ENCODE measurements at places on chromosomes 7 and 10.

DNA sequence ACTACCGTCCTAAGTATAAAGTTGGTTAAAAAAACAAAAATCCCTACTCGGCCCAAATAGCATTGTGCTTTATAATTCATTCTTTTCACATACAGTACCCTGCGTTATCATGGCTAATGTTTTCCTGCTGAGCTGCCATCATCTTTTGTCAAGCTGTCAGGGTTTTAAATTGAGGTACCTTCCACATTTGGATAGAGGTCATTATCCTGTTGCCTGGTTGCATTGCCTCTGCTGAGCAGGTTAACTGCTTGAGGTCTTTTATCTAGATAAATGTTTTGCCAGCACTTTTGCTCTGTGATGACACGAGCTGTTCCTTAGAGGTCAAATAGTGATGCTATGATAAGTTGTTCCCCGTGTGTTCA is 94.4 kb upstream of the FZD1 start:
- DNase-seq, result no peak

DNA sequence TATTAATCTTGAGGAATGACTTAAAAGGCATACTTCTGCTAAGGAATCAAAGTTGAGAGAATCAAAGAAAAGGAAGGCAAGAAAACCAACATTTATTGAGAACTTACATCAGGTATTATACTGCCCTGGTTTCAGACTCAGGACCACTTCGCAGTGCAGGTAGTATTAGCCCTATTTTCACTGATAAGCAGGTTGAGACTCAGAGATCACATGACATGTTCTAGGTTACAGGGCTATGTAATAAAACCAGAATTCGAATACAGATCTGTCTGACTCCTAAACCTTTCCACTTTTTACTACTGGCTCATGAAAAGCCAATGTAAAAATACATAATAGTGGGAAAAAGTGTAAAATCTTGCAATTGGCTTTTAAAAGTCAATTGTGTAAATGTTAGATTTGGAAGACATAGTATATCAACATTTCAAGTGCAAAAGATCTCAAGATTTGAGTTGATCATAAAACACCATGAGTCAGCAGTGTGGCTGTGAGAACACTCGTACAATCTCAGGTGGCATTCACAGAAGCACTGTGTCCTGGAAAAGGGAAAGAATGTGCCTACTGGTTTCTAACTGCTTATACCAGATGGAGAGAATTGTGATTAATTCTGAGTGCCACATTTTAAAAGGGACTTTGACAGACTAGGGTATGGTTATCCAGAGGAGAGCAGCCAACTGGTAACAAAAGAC is 195.8 kb upstream of the MKLN1 start:
- no peak for DNase-seq

- DNase-seq, result no peak
Observed at GRCh38 chr7:73879977-73880681, 19.2 kb downstream of the TMEM270 start.

- no peak for DNase-seq
Observed at GRCh38 chr7:1691096-1691495, 21.0 kb downstream of the ELFN1 start.

DNA sequence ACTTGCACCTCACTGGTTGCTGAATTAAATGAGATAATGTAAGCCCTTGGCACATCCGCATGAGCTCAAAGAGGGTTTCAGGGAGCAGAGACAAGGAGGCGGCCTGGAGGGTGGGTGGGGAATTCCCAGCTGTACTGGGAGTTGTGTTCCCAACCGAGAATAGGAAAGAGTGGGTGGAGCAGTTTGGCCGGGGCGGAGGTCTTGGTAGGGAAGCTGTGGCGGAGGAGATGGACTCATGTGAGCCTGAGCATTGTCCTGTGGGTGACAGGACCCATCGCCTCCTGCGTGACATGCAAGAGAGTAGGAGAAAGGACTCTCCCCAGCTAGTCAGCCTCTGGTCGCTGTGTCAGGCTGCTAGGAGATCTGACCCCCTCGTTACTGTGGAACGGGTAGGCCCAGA is 41.0 kb upstream of the SAMD8 start:
- no peak for DNase-seq

GRCh38 chr7:116139807-116140206 is 70.5 kb upstream of the TES start:
- no peak for DNase-seq

- DNase-seq, result no peak
Observed at GRCh38 chr7:2819161-2819953, 24.8 kb downstream of the GNA12 start.

- peak; percentile 19 for DNase-seq
Observed at GRCh38 chr7:88218836-88219605, 817 bp downstream of the SRI start.

DNA sequence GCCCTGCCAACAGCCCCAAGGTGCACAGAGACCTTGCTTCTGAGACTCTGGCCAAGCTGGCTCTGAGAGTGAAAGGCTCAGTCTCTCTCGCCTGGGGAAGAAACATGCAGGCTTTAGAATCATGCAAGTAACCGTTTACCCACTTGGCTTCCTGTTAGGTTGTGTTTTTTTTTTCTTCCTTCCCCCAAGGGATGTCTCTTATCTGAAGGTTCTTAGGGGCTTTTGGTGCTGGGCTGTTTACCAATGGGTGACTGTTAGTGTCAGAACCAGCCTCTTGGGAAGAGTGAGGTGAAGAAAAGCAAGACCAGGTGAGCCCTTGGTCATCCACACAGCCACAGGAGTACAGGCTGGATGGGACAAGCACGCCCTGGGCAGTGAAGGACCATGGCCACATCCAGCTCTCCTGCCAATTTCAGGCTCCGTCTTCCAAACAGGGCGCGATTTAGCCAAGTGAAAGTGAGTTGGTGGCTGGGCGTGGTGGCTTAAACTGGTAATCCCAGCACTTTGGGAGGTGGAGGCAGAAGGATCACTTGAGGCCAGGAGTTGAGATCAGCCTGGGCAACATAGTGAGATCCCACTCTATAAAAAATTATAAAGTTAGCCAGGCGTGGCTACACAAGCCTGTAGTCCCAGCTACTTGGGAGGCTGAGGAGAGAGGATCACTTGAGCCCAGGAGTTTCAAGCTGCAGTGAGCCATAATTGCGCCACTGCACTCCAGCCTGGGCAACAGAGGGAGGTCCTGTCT is 76.3 kb upstream of the CUX1 start:
- DNase-seq, result no peak
